ENCODE measurements at places on chromosomes 4 and X.
A peak's percentile ranks its signal among the peaks of the same experiment; 100 is the strongest.

- peak; percentile 0 for DNase-seq
Observed at GRCh38 chrX:36867143-36867542, 141.0 kb upstream of the FAM47C start.

DNA sequence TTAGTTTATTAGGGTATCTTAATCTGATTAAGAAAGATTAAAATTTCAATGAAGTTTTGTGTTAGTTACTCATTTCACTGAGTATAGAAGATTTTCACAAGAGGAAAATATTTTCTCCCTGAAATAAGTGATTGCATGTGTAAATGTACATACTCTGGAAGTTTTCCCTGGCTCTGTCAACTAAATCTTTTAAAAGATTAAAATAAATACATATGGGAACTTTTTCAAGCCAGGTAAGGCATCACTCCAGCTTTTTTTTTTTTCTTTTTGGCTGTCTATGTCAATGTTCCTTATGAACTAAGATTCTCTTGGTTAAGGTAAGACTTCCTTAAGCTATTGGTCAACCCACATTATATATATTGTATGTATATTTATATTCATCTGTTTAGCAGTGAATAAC, 117.6 kb downstream of the CBR4 start:
- DNase-seq, result no peak

- DNase-seq, result no peak
Observed at GRCh38 chrX:21678048-21678612, 20.0 kb upstream of the KLHL34 start.

DNA sequence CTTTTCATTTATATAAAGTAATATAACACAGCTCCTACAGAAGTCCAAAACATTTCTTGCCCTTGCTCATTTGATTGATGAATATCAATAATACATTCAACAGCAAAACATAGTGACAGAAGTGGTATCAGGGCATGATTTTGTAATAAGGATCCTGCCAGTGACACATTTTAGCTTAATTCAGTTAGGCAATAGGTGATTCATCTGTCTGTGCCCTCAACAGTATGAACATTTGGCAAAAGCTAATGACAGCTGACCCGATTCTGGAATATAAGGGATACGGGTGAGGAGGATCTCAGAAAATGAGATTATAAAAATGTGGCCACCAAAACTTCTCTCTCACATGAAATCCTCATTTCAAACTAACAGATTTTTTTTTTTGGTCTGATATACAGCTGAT, 294.0 kb downstream of the CAMK2D start:
- no peak for DNase-seq

- no peak for DNase-seq
Observed at GRCh38 chr4:141659539-141659938, 23.2 kb downstream of the IL15 start.

DNA sequence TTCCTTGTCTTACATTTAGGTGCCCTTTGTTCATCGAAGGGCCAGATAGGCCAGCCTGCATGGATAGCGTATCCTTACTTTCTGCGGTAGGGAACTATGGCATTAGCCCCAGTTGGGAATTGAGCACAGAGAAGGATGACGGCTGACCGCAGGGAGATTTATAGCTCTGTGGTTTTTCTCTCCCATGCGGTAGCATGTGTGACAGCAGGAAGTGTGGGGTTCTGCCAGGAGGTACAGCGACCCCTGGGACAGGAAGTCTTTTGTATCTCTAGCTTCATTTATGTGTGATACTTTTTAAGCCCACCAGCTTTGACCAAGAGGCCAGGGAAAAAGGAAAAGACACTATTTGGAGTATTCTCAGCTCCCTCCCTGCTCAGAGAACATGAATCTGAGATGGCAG, 33.1 kb downstream of the GAB3 start:
- DNase-seq, result no peak

DNA sequence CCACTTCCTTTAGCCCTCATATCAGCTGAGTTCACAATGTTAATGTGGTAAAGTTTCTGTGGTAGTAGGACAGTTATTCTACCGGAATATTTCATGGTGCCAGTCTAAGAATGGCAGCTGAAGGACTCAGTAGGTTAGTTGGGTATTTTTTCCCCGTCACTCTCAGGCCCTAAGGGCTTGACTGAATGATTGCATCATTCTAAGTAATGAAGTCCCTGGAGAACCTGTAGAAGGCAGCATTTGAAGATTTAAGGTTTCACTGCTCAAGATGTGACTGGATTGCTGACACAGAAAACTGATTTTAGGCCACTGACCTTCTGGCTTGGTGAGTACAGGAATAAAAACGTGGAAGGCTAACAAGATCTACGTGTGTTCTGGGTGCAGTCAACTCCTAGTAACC, 657.3 kb downstream of the PCDH19 start:
- DNase-seq, result no peak

GRCh38 chr4:18454349-18454748, 432.8 kb upstream of the LCORL start:
- DNase-seq, result no peak

- no peak for DNase-seq
Observed at GRCh38 chr4:127732623-127733328, 2.6 kb downstream of the SLC25A31 start.

- DNase-seq, result no peak
Observed at GRCh38 chr4:81605271-81605670, 133.6 kb upstream of the RASGEF1B start.

DNA sequence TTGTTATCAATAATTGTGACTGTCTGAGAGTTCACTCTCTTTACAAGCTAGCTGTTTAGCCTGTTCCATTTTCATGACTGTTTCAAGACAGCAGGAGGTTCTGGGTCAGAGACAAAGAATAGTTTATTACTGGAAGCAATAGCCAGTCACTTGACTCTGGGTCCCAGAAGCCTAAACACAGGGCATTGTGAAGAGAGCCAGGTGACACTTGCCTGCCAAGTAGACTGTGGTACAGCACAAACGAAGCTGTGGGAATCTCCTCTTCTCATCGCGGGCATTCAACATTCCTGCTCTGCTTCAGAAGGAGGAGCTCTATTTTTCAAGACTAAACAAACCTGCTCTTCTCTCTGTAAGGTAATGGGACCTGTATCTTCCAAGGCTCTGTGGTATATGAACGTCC, 485.1 kb downstream of the TRIML1 start:
- no peak for DNase-seq

GRCh38 chr4:61079427-61079826, 120.7 kb upstream of the ADGRL3 start:
- no peak for DNase-seq

GRCh38 chr4:62526671-62527070, 1326.5 kb downstream of the ADGRL3 start:
- no peak for DNase-seq

- no peak for DNase-seq
Observed at GRCh38 chr4:25527034-25527433, 128.6 kb upstream of the SLC34A2 start.

GRCh38 chr4:52836678-52837077, 25.4 kb upstream of the RASL11B start:
- DNase-seq, result no peak

DNA sequence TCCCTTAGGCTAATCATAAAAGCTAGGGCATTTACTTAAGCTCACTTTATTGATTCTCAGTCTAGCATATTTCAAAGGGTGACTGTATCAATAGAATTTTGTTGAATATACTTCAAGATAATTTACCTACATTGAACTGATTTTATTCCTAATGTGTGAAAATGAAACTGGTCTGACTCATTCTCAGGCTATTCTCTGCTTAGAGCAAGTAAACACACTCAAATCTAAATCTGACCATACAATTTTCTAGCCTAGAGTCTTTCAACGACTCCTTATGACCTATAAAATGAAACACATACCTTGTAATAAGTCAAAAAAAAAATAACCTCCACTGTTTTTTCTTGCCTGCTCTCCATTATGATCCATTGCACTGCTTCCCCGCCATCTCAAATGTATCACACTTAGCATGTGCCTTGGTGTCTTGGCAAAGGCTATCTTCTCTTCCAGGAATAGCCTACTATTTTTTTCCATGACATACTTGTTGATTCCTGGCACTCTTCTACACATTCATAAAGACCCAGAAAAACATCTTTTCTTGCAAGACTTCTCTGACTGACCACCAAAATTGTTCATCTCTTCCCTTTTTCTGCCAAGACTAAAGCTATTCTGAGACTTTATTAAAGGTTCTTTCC, 965.1 kb upstream of the HS3ST1 start:
- DNase-seq, result no peak

GRCh38 chr4:10348241-10348640, 109.0 kb downstream of the ZNF518B start:
- DNase-seq, result no peak

Data from NCI-H510A (cell line).